ENCODE measurements at places on chromosomes 5 and 9.

- DNase-seq = no peak
These were observed 593.2 kb upstream of the CLINT1 start for GRCh38 chr5:158451993-158452672.

- DNase-seq = no peak
These were observed 616.0 kb downstream of the KIF4B start for GRCh38 chr5:155629597-155629996.

DNA sequence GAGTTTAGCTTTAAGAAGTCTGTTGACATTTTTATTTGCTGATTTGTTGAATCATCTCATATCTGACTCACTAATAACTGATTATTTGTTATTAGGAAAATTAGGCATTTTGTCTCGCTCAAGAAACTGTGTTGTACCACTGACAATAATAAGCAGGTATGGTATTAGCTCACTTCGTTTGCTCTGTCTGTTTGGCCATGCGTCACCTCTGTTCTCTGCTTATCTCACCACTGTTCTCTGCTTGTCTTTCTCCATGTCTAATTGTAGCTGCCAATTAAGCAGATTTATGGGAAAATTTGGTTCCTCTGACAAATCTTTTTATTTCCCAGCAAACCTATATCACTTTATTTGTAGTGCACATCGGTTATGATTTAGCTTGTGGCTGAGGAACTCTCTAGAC, 138.9 kb downstream of the WDR41 start:
- DNase-seq = no peak

GRCh38 chr9:89474939-89475338, 23.0 kb downstream of the SEMA4D start:
- no peak for DNase-seq

GRCh38 chr5:58930520-58930919, 347.6 kb downstream of the RAB3C start:
- no peak for DNase-seq

- no peak for DNase-seq
These were observed 17.6 kb upstream of the SETX start for GRCh38 chr9:132372177-132373095.

DNA sequence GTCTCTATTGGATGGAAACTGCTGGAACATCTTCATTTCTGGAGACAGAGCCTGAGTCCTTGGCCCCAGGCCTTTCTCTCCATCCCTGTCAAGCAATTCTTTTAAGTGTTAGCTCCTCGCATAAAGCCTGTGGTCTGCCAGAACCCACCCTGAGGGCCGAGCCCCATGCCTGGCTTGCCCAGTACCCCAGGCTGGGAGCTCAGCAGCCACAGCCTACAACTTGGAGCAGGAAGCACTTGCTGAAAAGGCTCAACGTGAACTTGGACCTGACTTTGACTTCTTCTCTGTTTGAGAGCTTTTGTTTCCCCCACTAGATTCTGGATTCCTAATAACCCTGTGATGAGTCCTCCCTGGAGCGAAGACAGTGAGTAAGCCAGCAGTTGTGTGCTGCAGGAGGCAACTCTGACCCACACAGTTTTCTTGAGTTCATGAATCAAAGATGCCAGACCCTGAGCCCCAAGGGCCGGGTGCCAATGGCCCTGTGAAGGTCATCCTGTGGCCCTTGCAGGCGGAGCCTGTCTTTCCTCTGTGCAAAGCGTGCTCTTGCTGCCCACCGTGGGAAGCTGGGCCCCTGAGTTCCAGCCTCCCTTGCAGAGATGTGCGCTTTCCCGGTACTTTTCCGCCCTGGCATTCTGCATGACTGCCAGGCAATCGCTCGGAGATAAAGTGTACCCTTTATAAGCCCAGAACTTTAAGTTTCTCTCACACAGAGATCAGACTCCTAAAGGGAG, 64.3 kb upstream of the RUFY1 start:
- no peak for DNase-seq

GRCh38 chr5:94627191-94627590, 8.7 kb downstream of the SLF1 start:
- no peak for DNase-seq

GRCh38 chr5:79201206-79201605, 34.7 kb upstream of the JMY start:
- DNase-seq = no peak

- DNase-seq = no peak
These were observed 9.9 kb downstream of the REEP2 start for GRCh38 chr5:138448481-138449398.

DNA sequence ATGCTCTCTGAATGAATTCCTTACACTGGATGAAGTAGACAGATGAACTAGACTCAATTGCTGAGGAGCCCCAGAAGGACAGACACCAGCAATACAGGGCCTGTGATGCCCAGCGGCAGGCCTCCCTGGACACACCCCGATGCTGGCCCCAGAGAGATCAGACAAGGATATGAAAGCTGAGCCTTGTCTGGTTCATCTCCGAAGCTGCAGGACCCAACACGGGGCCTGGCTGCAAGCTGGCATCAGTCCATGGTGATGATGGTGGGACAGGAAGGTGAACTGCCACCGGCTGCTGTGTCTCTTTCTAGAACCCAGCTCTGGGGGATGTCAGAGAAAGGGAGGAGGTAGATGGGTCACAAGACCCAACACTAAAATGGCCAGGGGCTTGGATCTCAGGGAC, 104.0 kb upstream of the LMX1B start:
- no peak for DNase-seq

DNA sequence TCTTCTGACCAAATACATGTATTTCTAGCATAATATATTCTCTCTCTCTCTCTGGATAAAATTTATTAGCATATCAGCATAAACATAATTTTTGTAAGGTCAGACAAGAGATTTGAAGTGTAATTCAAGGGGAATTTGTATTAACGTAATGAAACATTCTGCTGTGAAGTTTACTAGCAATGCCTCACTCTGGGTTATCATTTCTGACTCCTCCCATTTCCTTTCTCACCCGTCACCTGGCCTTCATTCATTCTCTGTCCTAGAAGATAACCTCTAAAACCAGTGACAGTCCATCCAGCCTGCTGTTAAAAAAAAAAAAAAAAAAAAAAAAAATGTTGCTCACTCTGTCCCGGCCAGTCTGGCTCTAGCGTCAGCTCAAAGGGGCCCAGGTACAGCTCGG, 27.1 kb downstream of the GRAMD2B start:
- no peak for DNase-seq

GRCh38 chr5:124438903-124439281, 307.5 kb downstream of the ZNF608 start:
- DNase-seq = no peak

DNA sequence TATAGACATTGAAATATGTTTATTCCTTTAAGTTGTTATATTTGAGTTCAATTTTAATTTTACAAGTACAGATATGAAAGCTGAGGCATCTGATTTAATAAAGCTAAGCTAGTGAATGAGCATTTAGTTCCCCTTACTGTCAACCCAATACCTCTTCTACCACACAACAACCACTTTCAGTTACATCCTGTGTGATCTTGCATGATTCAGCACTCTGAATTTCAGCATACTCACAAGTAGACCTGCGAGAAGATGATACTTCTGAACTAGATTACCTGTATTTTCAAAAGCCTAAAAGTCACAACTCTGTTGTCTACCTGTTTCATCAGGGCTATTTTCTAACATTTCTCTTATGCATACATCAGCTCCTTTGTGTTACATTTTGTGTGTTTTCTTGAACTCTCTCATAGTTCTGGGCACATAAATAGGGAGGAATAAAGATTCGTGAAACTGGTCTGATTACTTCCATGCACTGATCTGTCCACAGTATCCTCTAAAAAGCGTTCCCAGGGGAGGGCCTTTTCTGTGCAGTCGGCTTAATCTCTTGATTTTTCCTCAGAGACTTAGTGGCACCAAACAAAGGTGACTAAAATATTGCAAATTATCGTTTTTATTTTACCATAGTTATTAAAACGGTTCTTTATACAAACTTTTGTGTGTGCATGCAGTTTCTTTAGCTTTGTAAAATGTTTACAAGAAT, 2025.5 kb upstream of the NUDT12 start:
- no peak for DNase-seq

- DNase-seq = no peak
These were observed 310.9 kb downstream of the EFNA5 start for GRCh38 chr5:107359916-107360234.

DNA sequence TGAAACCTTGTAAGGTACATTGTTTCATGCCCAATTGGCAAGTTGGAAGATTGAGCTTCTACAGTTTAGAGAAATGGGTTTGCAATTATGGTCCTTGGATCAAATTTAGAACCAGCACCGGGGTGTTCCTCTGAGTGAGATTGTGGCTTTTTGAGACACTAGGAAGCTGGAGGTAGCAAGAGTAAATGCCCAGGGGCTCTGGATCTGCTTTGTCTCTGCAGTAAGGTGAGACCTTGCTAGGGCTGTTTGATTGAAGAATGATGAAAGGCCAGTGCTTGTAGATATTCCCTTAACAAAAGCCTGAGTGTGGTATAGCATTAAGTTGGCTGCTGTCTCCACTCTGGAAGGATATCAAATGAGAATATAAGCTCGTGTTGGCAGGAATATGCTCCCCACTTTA, 36.0 kb downstream of the WWC1 start:
- DNase-seq = no peak

DNA sequence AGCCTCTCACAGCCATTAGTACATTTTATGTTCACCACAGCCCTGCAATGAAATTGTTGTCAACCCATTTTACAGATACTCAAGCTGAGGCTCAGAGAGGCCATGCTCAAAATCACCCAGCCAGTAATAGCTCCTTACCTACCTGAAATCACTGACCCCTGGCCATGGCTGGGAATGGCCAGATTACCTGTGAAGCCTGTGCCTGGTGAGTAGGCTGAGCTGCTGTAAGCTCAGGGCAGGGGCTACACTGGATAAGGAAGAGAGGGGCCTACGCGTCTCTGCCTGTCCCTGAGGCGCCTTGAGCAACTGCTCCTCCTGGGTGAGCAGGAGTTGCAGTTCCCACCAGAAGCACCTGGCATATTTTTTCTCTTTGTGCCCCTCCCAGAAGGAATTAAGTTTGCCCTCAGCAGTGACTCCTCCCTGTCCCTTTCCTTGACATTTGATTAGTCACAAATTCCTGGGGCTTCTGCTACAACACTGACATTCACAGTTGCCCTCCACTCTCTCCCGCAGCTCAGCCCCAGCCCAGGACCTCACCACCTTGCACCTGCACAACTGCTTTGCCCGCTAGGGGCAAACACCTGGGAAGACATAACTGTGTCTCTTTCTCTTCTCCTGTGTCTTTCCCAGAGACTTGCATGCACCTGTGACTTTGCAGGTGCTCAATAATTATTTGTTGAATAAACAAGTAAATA, 5.7 kb downstream of the CLTB start:
- no peak for DNase-seq

GRCh38 chr5:103587185-103587748, 24.7 kb upstream of the NUDT12 start:
- DNase-seq = no peak

DNA sequence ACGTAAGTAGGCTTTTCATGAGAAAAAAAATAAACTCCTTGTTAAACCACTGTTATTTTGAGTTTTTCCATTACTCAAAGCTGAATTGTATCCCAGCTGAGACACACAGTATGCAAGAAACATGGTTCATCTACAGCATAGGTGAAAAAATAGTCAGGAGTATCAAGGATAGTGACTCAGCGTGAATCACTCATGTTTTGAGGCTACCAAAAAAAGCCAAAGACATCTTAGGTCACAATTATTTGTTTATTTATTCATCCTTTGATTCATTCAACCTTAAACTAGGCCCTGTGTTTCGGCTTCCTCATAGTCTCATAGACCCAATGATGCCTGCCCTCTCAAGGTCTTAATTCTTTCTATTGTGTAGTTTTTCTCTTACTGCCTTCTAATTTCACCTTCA, 32.9 kb upstream of the STX17 start:
- no peak for DNase-seq

- no peak for DNase-seq
These were observed 50.6 kb downstream of the RASEF start for GRCh38 chr9:83012168-83012921.

DNA sequence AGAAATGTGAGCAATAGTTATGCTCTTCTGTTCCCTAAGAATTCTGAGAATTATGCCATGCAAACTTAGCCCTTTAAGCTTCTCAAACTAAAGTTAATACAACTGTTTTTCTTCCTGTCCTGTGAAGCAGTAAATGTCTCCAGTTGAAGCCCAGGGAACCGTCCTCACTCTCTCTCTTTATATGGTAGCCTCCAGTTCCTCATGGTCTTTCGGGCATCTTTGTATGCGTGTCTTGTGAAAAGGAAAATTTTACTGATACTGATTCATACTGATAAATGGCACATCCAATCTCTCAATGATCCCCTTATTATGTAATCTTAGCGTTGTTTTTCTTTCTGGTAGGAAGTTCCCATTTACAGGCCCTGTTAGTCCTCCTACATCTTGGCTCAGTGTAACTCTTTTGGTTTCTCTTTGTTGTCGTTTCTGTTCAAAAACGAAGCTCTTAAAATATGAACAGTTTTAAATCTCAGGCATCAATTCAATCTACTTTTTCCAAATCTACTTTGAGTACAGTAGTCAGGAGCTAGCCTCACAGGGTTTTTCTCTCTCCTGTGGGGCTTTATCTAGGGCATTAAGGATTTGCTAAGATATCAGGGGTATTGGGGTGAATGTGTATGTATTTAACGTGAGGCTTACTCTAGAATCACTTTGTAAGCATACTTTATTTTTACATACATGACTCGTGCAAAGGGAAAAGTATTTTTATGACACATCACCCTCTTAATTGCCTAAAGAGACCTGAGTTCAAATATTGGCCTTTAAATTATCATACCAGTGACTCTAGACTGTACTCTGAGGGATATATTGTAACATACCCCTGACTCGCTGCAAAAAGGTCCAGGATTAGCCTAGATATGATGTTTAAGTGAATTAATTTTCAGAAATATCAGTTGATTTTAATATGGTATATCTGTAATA, 258.0 kb downstream of the NR3C1 start:
- DNase-seq = no peak

- DNase-seq = no peak
These were observed 59.6 kb upstream of the IL17B start for GRCh38 chr5:149438711-149439132.

DNA sequence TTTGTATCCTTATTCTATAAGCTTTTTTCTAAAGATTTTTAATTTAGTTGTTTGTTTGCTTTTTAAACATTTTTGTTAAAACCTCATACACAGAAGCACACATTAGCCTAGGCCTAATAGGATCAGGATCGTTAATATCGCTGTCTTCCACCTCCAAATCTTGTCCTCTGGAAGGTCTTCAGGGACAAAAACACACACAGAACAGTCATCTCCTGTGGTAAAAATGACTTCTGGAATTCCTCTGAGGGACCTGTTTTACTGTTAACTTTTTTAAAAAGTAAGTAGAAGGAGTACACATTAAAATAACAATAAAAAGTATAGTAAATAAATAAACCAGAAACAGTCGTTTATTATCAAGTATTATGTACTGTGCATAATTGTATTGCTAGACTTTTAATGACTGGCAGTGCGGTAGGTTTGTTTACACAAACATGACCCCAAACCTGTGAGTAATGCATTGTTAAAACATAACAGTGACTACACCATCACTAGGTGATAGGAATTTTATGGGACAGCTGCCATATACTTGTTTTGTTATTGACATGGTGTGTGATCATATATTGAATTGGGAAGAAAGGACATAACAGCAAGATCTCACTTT, 109.6 kb downstream of the ZCCHC7 start:
- no peak for DNase-seq

Measured in stimulated activated CD4-positive, alpha-beta T cell treated with anti-CD3 and anti-CD28 coated beads, Interleukin-1b, Interleukin-23, amount 100 ng/mL, for 24 hours (primary cell).